NCI-H187 treated with DMSO at 0.1 percent for 48 hours (cell line): ENCODE measurements at places on chromosomes 4 and X.

DNA sequence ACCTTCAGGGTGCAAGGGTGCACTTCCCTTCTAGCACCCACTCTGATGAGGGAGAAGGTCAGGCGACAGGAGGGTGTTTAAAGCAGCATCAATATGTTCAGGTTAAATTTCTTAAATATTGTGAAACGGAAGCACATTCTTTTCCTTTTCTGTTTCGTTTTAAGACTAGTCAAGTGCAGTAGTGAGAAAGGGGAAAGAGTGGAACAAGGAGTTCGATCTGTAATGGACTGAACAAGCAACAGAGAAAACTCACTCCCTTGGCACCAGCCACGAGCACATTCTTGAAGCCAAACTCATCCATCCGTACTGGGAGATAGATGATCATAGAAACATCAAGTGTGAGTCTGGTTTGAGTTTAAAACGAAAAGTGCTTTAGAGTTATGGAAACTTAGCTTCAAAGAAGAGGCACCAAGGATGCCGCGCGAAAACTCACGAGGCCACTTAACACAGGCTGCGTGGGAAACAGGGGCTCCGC lies 815 bp downstream of the FAM53A start:
- no peak for DNase-seq

DNA sequence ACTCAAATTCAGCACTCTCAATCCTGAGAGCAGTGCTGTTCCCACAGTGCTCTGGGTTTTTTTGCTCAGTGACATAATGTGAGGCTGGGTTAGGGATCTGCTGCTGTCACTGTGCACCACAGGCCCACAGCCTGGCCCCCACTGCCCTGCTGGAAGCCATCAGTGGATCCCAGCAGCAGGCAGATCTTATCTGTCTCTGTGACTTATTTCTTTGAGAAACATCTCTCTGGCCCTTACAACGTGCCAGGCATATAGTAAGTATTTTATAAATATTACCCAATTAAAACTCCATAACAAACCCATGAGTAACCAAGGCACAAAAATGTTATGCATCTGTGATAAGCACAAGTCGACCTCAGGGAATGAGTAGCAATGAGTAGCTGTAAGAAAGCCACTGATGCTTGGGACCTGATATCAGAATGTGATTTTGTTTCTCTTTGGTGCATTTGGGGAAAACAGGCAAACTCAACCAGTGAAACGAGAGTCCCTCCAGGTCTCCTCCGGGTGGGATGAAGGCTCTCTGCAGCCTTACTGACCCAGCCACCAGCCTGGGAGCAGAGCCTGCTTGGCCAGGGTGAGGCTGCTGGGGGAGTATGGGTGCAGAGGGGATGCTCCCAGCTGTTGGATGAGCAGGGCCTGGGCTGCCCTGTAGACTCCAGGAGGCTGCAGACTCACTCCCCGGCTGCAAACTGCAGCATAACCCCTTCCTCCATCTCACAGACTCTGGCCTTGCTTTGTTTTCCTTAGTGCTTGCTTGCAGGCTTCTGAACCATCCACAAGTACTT lies 172.7 kb upstream of the LNX1 start:
- DNase-seq = no peak

GRCh38 chrX:50386520-50386919 lies 84.1 kb downstream of the DGKK start:
- DNase-seq = no peak

DNA sequence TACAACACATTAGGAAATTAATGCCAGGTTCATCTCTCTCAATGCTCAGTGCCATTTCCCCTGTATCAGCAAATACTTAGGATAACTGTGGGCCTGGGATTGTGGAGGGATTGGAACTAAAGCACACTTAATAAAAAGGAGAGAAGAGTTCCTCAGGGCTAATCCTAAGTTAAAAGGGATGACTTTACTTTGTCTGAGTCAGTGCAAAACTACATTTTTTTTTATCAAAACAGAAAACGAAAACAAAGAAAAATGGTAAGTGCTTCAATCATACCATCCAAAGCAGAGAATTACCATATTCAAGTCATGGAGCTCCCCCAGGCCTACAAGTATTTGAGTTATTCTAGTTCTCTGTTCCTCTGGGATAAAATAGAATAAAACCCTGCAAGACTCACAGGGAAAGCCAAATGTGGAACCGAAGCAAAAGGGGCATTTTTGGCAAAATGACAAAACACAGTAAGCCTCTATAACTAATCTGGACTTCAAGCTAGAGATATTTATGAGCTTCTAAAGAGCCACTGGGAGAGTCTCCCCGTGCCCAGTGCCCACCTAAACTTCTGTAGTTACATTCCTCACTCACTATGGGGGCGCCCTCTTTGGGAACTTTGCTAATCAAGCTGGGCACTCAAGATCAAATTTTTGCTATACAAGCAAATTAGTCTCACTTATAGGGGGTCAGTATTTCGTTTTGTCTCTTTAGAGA lies 53.4 kb downstream of the PALLD start:
- DNase-seq = no peak

DNA sequence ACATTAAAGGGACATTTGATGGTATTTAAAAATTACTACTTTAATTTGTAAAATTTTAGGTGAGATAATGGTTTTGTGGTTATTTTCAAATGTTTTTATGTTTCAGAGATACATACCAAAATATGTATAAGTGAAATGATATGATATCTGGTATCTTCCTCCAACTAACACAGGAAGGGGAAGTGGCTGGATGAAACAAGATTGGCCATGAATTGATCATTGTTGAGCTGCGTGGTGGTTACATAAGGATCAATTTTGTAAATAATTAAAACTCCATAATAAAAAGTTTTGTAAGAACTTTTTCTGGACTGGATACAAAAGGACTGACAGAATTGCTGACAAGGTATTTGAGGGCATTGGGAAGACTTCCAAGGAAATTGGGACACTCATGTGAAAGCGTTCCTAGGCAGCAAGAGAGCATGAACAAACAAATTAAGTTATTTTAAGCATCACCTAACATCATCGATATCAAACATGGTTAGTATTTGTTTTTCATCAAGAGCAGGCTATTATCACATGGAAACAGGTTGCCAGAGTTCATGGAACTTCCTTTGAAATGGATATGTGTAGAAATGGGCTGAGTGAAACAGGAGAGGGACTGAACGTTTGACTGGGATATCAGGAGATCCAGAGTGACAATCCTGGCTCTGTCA lies 4.4 kb upstream of the PGM2 start:
- peak; percentile 54 for DNase-seq

- DNase-seq = no peak
Measured at GRCh38 chr4:89506866-89507491, 199.4 kb upstream of the GPRIN3 start.

GRCh38 chr4:147388018-147388417 lies 92.9 kb upstream of the EDNRA start:
- no peak for DNase-seq

DNA sequence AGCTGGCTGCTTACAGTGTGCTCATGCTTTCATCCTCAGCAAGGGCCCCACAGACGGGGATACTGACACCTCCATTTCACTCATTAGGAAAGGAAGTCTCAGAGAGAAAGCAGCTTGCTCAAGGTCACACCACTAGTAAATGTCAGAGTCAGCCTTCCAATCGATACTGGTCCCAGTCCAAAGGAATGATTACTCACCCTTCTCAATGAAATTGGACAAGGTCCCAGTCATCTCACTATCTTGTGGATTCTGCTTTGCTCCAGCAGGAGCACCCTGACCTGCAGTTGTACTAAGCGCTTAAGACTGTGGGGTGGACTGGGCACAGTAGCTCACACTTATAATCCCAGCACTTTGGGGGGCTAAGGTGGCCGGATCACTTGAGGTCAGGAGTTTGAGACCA lies 132.2 kb upstream of the SLC34A2 start:
- DNase-seq = no peak

DNA sequence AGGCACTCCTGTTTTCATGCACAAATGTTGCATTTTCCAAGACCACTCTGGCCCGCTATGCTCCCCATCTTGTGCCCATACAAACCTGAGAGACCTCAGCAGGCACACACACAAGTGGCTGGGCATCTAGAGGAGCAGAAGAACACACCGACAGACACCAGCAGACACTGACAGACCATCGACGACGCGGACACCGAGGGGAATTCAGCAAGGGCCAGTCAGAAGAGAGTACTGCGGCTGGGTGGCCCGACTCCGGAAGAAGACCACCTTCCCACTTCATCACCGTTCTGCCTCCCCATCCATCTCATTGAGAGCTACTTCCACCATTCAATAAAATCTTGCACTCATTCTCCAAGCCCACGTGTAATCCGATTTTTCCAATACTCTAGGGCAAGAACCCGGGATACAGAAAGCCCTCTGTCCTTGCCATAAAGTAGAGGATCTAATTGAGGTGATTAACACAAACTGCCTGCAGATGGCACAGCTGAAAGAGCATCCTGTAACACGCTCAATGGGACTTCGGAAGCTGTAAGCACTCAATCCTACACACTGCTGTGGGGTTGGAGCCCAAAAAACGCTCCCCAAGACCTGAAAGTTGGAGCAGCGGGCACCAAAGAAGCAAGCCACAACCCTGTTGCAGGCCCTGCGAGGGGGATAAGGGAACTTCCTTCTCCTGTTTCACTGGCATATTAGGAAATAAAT lies 780.9 kb downstream of the ARAP2 start:
- DNase-seq = no peak

DNA sequence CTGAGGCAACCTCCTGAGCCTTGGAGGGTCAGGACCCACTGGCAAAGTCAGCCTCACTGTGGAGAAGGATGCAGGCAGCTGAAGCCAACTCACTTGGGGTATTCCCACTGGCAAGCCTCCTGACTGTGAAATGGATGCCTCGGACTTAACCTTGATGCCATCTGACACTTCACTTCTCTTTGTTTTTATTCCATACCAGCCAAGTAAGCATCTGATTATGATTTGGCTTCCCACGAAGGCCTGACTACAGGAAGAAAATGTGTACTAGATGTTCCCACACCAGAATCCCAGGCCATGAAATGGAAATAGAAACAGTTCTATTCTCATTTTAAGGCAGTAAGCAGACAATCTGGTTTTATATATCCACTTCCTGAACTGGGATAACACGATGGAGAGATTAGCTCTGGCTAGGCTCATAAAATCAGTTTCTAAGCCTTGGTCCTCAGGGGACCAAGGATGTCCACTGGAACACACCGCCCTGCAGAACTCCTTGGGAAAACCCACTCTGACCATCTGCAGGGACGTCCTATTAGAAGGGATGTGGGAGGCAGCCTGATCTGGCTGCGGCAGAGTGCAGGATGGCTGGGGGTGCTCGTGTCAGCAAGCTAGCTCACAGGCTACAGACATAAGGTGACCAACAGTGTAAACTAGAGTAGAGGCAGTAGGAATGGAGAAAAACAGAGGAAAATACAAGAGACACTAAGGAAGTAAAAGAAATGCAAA lies 89.3 kb downstream of the TSPAN5 start:
- DNase-seq = no peak

- DNase-seq = no peak
Measured at GRCh38 chr4:136925203-136925602, 607.1 kb downstream of the PCDH18 start.

GRCh38 chrX:48676893-48677270 lies 6.7 kb upstream of the WAS start:
- no peak for DNase-seq

GRCh38 chr4:74522251-74522991 lies 77.5 kb downstream of the AREG start:
- no peak for DNase-seq

DNA sequence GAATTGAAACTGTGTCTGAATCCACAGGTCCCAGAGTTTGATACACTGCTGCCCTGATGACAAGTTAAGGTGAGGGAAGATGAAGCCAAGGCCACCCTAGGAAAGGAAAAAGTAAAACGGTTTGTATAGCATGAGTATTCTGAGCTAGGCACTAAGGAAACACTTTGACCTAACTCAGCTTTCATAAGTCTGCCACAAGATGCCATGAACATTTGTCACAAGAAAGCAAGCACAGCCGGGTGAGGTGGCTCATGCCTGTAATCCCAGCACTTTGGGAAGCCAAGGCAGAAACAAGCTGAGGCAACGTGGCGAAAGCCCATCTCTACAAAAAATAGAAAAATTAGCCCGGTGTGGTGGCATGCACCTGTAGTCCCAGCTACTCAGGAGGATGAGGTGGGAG lies 34.2 kb downstream of the ELOVL6 start:
- DNase-seq = no peak

- DNase-seq = no peak
Measured at GRCh38 chrX:154074199-154074598, 23.3 kb downstream of the MECP2 start.

DNA sequence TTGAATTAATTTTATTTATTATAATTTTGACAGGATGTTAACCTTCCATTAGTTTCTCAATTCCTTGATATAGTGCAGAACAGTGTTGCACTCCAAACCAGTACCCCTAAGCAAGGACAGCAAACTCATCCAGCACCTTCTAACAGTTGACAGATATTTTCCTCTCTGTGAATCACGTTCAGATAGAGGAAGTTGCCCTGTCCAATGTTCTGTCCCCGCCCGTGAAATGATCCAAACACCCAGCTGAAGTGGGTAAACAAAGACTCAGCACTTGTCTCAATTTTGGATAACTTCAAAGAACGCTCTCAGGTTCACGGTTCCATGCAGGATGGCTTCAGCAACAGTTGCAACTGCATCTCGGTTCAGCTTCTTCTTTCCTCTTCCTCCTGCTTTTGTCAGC lies 1240.0 kb upstream of the ADGRL3 start:
- DNase-seq = no peak

- DNase-seq = no peak
Measured at GRCh38 chr4:4642496-4643000, 100.7 kb upstream of the STX18 start.

DNA sequence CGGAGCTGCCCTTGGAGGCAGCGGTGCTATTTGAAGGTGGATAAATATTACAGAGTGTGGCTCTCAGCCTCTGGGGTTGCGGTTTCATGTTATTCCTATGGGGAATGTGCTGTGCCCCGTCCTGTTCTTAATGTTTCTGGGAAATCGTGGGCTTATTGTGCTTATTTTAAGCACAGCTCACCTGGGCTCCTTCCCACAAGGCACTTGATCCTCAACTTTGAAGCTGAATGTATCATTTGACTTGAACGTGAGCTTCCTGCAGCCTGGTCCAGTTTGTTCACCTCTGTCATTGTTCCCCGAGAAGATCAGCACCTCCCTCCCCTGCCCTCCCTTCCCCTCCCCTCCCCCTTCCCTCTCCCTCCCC lies 3.9 kb downstream of the SORCS2 start:
- peak; percentile 54 for DNase-seq

DNA sequence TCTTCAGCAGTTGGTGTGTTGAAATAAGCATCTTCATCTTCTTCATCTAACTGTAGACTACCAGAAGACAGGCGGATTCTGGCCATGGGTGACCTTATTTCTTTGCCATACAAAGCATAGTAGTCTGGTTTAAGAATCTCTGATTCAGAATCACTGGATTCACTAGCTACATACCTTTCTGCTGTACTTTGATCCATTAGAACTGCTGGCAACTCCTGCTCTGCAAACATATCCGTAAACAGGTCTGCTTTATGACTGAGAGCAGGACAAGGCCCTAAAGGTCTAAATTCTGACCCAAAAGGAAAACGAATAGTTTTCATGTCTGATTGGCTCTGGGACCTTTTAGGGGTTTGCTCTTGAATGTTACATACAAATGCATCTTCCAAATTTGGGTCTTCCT lies 49.9 kb downstream of the FRMD7 start:
- no peak for DNase-seq
